ENCODE measurements at places on chromosomes 3 and 15.

- DNase-seq, result peak; percentile 57
Measured at GRCh38 chr15:51621936-51622603, 501 bp downstream of the DMXL2 start.

GRCh38 chr3:98109807-98110549, 20.5 kb upstream of the OR5H1 start:
- no peak for DNase-seq

- no peak for DNase-seq
Measured at GRCh38 chr3:49794926-49795905, 4.5 kb downstream of the CDHR4 start.

DNA sequence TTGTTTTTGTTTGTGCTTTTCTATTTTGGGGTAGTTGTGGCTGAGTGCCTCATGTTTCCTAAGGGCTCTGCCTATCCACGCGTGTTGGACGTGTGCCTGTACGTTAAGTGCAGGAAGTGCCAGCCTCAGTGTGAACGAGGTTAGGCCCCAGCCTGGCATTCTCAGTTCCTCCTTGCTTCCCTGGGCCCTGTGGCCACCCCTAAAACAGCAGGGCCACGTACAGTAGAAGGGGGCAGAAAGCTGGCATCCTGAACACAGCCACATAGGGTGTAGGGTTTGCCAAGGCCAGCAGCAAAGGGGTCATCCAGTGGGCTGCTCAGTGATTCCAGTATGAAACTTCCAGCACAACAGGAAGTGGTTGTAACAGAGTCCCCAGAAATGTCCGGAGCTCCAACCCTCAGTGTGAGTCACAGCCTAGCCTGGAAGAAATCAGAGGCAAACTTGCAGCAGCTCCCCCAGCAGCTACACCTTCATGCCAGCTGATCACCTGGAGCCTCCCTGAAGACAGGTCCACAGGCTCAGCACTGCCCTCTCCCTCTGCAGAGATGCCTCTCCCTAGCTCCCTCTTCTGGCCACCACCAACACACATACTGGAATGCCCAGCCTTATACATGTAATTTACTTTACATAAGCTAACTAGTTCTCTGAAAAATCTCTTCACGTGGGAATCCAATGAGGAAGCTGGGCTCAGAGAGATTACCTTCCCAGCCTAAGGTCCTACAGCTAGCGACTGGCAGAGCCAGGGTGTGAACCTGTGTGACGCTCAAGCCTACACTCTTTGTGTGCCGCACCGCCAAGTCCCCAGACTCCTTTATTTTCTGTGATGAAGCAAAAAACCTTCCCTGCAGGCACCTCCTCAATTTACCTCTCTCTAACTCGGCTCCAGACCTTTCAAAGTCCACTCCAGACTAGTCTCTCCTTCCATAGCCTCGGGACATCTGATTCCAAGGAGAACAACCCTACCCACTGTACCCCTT, 26.6 kb downstream of the ILDR1 start:
- DNase-seq, result peak; percentile 75

- DNase-seq, result peak; percentile 100
Measured at GRCh38 chr3:11600501-11601282, 43.0 kb downstream of the VGLL4 start.

GRCh38 chr3:83226751-83227150, 1465.3 kb upstream of the GBE1 start:
- DNase-seq, result no peak

DNA sequence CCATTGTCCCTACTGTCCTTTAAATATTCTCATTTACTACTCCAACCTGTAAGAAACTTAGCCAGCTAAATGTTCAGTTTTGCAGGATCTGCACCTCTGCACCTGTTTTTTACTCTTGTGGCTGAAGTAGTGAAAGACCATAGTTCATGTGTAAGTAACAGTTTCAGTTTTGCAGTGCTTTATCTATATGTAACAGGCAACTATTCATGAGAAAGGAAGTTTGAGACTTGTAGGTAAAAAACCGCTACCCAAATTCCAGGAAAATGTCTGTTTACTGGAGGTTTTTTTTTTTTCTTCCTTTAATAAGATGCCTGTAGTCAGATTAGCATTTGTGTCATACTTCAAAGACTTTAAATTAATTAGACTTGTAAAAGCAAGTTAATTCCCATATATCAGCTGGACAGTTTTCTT, 25.4 kb upstream of the MBNL1 start:
- DNase-seq, result no peak

GRCh38 chr3:118754406-118755252, 280.0 kb downstream of the IGSF11 start:
- no peak for DNase-seq

DNA sequence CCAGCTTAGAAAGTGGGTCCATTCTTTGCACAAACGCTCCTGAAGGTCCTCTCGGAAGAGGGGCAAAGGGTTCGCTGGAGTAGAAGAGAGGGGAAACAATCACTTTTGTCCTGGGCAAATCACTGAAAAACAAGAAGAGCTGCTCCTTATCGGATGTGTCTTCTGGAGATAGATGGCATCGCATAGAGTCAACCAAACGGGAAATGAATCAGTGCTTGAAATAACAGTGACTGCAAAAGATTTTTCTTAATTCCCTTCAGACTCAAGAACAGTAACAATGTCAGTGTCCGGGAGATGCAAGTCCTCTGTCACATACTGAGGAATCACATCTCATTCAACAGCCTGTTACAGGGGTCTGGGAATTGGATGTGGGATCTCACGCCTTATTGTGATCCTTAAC, 78.8 kb upstream of the PCSK6 start:
- no peak for DNase-seq

GRCh38 chr3:178082326-178082906, 453.8 kb upstream of the KCNMB2 start:
- no peak for DNase-seq

DNA sequence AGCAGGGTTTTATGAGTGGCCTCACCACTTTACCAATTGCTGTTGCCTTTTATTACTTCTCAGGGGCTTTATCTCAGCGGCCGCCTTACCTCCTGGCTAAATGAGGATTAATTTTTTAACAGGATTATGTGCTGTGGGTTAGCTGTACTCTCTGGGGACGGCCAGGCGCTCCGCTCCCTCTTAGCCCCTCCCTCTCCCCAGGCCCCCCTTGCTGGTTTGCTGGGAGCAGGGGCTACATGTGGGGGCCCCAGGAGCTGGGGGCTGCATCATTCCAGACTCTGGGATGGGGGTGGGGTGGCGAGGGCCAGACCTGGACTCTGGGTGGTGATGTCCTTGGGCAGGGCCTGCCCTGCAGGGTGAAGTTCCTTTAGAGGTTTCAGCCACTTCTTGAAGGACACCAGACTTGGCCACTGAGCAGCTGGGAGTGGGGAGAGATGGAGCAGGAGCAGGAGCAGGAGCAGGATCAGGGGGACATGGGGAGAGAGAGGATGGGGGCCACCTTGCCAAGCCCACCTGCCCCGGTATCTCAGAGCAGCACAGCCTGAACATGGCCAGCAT, 196.1 kb downstream of the GOLGA6L6 start:
- DNase-seq, result no peak

- DNase-seq, result peak; percentile 47
Measured at GRCh38 chr15:92915766-92916435, 15.8 kb downstream of the CHD2 start.

DNA sequence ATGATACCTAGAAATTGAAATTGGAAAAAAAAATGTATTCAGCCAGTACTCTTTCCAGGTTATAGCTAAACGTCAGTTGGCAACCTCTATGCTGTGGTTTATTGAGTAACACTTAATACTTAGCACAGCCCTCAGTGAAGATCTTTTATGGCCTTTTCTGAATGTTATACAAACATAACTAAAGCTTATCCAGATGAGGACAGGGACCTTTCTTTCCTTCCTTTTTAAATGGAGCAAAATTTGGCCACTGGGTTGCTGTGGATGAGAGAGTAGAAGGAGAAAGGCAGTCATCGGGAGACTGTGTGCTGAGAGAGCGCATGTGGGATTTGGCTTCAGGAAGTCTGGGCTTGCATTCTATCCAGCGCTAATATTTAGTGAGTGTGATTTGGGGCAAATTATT, 36.1 kb downstream of the IGF1R start:
- peak; percentile 78 for DNase-seq

- no peak for DNase-seq
Measured at GRCh38 chr3:122594025-122594424, 16.6 kb downstream of the PARP15 start.

- DNase-seq, result peak; percentile 35
Measured at GRCh38 chr3:170621256-170621655, 35.4 kb upstream of the SLC7A14 start.

GRCh38 chr3:70933105-70933810, 620.8 kb upstream of the MDFIC2 start:
- no peak for DNase-seq

- DNase-seq, result no peak
Measured at GRCh38 chr3:54003136-54003535, 111.5 kb upstream of the SELENOK start.

All from IMR-90 (cell line).